ENCODE measurements at places on chromosomes 3 and 15. TPM values are rescaled to one million over a fixed set of nuclear protein-coding genes. Genes with fewer than 3 reads are reported as not detected.

DNA sequence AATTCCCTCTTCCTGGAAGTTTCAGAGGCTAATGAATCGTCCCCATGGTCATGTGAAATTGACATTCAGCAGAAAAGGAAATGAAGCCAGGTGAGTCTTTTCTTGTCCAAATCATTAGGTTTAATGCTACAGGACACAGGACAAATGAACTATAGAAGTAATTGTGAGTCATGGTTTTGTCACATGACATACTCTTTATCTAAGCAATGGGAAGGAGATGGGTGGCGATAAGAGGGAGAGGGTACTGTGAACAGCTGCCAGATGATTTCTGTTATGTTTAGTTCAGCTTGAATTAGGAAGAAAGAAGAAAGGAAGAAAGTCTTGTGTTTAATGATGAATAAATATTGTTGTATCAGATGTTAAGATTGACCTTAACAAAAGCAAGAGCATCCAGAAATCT is 515.4 kb upstream of the ZNF717 start:
- DNase-seq = peak; percentile 1

- DNase-seq = no peak
Observed at GRCh38 chr3:110067527-110067926, 730.2 kb upstream of the DPPA4 start.

The EPB42 gene
- total RNA-seq = not detected

DNA sequence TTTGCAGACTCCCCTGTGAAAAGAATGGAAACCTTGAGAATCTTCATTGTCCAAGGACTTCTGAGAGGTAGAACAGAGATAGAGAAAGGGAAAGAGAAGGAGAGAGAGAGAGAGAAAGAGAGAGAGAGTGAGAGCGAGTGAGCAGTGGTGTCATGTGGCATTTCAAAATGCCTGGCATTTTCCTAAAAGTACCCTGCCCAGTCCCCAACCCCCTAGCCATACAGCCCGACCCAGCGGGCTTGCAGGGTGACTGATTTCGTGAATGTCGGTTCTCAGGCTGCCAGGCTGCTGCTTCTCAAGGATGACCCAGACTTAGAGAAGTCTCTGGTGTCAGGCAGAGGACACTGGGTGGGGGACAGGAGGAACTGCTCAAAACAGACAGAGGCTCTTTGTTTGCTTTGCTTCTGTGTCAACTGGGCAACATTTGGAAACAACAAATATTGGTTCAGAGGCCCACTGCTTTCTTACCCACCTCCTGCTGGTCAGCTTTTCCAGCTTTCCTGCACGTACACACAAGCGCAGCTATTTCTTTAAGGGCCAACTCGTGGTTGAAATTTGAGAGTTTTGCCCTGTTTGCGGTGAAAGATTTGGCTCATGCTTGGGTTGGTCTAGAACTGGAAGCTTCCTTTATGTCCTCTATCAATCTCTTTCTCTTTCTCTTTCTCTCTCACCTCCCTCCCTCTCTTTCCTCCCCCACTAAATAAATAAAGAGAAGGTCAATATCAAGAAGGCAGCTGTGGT is 3.7 kb upstream of the TF start:
- DNase-seq = no peak

DNA sequence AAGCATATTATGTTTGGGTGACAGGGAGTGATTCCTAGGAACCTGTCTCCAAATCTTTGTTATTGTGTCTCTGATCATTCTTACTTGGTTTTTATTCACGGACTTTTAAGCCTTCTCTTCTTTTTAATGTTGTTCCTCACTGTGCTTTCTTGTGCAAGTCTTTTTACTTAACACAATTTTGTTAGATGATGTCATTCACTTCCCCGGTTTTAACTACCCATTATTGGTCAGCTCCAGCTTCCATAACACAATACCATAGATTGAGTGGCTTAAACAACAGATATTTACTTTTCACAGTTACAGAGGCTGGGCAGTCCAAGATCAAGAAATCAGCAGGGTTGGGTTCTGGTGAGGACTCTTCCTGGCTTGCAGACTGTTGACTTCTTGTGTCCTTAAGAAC is 436.3 kb upstream of the CBLB start:
- no peak for DNase-seq

DNA sequence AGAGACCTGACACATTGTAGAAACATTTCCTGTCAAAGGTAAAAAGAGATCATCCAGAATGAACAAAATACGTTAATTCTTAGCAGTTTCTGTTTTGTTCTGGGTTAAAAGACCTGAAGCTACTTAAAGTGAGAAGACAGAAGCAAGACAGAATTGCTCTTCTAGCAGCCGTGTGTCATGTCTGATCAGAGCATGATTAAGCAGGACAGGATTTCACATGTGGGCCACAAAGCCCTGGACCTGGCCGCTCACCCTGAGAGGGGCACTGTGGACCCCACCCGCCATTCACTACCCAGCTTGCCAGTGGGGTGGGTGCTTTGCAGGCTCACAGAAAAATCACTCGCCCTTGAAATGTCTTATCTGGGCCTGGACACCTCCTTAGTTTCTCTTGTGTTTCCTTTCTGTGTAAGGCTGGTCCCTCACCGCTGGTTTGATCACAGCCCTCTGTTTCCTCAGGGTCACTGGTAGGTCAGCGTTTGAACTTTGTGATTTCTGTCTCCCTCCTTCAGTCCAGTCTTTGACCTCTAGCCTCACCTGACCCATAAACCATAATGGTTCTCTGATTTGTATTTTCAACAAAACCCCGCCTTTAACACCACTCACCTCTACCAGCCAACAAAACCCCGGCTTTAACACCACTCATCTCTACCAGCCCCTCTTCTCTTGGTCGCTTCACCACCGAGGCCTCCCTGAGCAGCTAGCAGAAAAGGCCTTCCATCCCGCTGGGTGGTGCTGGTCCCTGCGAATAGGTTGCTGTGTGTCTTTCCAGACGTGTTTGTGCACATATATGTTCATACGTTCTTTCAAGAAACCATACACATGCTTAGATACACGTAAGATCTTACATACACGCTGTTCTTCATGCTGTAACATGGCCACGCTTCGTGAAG is 185.0 kb downstream of the OR4M2 start:
- no peak for DNase-seq

DNA sequence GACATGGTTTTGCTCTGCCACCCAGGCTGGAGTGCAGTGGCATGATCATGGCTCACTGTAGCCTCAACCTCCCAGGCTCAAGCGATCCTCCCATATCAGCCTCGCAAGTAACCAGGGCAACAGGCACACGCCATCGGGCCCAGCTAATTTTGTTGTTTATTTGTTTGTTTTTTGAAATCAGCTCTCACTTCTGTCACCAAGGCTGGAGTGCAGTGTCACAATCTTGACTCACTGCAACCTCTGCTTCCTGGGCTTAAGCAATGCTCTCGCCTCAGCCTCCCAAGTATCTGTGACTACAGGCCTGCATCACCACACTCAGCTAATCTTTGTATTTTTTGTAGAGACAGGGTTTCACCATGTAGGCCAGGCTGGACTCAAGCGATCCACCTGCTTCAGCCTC is 26.3 kb upstream of the PLCH1 start:
- DNase-seq = no peak

DNA sequence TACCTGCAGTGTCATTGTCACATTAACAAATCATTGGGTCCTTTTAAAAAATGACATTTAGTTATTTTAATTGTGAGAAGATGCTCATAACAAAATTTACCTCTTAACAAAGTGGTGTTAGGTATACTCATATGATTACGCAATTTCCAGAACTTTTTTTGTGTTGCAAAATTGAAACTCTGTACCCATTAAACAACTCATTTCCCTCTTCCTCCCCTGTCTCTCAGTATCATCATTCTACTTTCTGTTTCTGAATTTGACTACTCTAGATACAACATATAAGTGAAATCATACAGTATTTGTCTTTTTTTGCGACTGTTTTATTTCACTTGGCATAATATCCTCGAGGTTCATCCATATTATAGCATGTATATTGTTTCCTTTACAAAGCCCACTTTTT is 58.7 kb upstream of the CHST2 start:
- no peak for DNase-seq

The KLHL6 gene
- total RNA-seq = not detected

The NLGN1 gene
- total RNA-seq = not detected

DNA sequence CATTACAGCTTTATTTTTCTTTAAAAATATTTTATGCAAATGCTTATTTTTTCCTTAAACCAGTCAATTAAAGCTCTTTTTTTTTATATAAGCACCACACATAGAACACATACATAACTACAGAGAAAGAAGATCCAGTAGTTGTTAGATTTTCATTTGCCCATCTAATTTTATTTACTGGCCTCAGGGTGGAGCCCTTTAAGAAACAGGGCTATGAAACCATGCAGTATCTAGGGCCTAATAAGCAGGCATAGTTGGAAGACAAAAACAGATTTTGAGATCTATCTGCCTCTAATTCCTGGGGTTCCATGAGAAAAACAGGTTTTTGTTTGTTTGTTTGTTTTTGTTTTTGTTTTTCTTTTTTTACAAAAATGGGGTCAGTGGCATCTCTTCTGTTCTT is 120.6 kb downstream of the BCHE start:
- DNase-seq = no peak

DNA sequence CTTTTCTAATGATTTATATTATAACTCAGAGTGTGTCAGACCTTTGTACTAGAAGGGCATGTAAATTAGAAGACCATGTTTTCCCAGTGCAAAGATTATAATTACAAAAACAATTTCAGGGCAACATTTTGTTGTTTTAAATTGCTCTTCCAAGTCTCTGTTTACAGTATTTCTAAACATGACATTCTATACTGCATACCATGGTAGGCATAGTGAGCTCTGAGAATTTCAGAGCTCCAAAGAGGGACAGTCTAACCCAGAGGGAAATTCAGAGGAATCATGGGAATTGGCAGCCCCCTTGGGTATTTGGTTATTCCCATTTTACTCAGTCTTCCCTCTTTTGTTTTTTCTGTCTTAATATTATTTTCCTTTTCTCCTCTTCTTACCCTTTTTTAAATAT is 361.5 kb upstream of the SEMA6D start:
- no peak for DNase-seq

DNA sequence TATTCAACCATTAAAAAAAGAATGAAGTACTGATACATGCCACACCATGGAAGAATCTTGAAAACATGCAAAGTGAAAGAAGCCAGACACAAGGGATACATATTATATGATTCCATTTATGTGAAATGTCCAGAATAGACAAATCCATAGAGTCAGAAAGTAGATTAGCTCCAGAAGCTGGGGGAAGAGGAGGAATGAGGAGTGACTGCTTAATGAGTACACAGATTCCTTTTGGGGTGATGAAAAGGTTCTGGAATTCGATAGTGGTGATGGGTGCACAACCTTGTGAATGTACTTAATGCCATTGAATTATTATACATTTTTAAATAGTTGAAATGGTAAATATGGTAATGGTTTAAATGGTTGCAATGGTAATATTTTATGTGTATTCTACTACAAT is 90.6 kb upstream of the SPATA12 start:
- DNase-seq = no peak

DNA sequence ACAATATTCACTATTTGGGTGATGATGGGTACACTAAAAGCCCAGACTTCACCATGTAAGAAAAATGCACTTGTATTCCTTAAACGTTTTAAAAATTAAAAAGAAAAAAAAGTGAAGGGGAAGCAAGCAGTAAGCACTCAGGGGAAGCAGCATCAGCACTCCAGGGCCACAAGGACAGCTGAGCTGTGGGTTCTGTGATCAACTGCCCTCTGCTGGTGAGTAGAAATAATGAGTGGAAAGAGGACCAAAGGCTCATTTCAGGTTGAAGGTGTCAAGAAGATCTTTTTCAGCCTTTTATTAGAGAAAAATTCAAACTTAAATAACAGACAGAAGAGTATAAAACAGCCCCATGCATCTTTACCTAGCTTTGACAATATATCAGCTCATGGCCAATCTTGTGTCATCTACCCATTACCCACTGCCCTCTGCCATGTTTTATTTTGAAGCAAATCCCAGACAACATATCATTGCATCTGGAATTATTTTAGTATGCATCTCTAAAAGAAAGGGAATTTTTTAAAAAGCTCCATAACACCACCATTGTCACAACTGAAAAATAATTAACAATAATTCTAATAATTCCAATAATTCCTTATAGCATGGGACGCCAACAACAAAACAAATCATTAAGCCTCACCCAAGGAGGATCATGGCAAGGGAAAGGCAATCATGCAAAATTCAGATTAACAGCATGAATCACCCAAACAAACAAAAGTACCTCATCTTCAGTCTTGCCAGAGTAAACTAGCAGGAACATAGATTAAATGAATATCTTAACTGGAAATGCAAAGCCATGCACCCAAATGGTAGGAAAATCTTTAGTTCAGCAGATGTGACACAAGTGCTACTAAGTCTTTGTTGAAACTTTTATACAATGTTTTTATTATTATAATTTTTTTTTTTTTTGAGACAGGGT is 42.5 kb downstream of the TAMM41 start:
- DNase-seq = peak; percentile 39

DNA sequence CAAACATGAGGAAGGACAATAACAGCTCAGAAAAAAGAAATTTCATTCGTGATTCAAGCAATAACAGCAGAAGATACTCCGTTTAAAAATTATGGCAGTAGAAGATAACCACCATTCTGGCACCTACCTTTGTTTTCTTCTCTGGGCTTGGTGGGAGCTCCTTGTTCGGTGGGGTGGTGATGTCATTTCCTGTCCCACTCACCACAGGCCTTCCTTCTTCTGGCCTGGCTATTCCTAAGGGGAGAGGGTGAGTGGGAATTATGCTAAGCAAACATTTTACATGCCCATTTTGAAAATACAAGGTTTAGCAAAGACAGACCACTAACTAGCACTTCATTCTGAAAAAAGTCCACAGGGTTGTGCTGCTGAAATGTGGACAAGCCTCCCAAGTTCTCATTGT is 74.4 kb downstream of the DHX30 start:
- no peak for DNase-seq

DNA sequence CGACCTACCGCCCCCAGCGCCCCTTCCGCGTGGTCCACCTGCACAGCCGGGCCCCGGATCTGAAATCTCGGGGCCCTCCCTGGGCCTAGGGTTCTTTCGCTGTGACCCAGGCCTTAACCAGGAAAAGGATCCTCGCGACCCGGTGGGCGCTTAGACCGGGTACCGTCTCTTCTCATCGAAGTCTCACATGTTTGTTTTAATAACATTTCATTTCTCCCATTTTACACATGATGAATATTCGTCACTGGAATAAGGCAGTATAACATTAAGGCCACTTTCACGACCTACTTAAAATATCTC is 277 bp upstream of the DALRD3 start:
- no peak for DNase-seq

- no peak for DNase-seq
Observed at GRCh38 chr15:39510001-39510701, 70.7 kb upstream of the THBS1 start.

The CSPG4 gene
- total RNA-seq = 8.9 TPM

DNA sequence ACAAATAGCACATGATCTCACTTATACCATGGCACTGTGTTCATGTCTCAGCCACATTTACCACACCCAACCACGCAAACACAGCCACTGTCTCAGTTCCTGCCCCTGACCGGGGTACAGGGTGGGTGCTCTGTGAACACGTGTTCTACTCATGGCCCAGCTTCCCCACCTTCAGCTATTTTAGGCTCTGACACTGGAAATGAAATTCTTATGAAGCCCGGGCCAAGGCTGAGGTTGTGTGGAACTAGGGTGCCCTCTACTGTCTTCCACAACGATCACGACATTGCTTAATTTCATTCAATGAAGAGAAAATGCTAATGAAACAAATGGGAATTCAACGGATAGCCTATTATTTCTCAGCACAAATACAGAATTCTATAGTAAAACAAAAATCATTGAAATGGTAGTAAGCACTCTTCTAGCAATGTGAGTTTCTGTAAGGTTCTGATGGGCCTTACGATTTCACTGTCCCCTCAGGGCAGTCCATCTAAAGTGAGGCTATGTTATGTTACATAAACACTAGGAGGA is 2.1 kb upstream of the GABRA5 start:
- peak; percentile 72 for DNase-seq

The ROPN1B gene
- 1.5 TPM for total RNA-seq

The PSMD2 gene
- 306 TPM for total RNA-seq

Measured in HT-29 (cell line).